Hippocampal formation (tissue), 2 donors: ENCODE measurements at places on chromosomes 4 and X.
A peak's percentile ranks its signal among the peaks of the same experiment; 100 is the strongest.

GRCh38 chr4:89837993-89838390, 1.0 kb upstream of the SNCA start:
- DNase-seq, result peak; percentile 42

GRCh38 chrX:9318213-9318612, 146.6 kb upstream of the TBL1X start:
- no peak for DNase-seq

DNA sequence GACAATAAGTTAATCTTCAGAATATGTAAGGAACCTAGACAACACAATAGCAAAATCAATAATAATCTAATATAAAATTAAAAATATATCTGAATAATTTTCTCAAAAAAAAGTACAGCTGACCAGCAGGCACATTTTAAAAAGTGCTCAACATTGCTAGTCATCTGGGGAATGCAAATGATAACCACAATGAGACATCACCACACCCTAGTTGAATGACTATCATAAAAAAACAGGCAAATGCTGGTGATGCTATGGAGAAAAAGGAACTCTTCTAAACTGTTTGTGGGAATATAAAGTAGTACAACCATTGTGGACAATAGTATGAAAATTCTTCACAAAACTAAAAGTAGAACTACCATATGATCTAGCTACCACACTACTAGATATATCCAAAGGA, 956.9 kb upstream of the NDST4 start:
- DNase-seq, result no peak

DNA sequence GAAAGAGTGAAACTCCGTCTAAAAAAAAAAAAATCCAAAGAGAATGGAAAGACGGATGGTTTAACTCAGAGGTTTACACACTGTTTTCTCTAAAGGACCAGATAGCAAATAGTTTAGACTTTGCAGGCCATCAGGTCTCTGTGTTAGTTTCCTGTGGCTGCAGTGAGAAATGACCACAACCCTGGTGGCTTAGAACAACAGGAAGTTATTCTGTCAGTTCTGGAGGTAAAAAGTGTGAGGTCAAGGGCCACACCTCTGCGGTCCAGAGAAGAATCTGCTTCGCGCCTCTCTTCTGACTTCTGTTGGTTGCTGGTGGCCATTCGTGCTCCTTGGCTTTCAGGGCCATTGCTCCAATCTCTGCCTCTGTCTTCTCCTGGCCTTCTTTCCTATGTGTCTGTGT, 76.9 kb downstream of the TENM3 start:
- DNase-seq, result no peak

GRCh38 chr4:153448003-153448731, 18.0 kb upstream of the TMEM131L start:
- no peak for DNase-seq

DNA sequence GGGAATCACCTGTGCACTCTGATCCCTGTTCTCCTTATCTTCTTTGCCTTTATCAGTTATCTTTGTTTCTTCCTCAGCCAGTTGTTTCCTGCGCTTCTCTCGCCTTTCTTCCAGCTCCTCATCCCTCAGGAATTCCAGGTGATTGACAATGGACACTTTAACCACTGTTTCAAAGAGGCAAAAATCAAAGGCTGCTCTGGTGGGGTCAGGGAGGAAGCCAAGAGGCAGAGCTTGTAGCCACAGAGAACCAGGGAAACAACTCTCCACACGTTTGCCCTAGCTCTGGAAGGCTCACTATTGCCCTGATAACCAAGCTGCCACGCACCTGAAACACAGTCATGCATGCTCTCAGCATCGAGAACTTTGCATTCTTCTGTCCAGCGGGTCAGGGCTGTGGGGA, 124.5 kb upstream of the HSD17B10 start:
- no peak for DNase-seq

DNA sequence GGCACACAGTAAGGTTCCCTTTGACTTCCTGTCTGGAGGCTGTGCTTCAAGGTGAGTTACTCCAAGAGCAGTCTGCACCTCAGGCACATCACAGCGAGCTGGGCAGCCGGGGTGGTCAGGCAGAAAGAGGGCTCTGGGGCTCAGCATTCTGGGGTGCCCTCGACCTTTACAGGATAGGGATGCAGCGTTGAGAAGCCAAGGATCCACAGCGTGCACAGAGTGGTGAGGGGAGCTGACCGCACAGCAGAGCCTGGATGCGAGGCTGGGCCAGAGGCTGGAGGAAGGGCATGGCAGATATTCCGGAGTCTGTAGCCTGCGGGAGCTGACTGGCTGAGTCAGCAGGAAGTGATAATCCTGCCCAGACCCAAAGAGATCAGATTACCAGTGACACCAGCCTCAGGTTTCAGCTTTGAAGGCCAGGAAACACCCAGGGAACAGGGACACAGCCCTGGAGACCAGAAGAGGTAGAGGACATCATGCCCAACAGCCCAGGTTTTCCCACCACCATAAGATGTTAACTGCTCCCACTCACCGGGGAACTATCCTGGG, 38.4 kb upstream of the PDLIM3 start:
- no peak for DNase-seq

DNA sequence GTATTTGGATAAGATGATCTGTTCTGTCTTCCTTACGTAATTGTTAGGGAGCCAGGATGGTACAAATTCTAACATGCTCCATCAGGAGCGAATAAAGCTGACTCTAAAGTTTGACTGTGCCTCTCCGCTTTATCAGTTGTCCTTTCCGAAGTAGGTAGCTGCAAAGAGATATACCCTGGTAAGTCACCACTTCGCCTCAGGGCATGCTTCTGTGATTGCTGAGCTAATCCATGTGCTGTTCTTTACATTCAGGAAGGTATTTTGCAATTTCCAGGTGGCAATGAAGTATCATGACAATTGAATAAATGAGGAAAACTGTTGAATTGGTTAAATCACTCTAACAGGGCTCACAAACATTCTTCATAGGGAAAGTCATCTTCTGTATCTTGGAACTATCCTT, 38.9 kb downstream of the KIT start:
- no peak for DNase-seq

GRCh38 chrX:67555578-67556203, 11.9 kb downstream of the AR start:
- DNase-seq, result no peak

- no peak for DNase-seq
Observed at GRCh38 chr4:107348188-107349050, 312.3 kb upstream of the DKK2 start.

DNA sequence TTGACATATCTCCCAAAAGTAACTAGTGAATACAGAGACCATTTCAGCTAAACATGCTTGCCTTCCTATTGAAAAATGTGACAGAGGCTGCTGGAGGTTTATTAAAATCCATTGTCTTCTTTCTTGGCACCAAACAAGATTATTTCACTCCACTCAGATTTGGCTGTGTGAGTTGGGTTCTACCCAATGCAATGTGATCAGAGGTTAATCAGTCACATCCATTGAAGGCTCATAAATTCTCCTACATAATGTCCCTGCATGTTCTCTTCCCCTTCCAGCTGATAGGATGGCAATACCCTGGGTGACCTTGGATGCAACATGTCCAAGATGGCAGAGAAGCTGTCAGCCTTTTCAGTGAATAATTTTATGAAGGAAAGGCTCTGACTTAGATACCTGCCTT, 54.5 kb downstream of the TKTL2 start:
- no peak for DNase-seq

- DNase-seq, result no peak
Observed at GRCh38 chrX:114500622-114501021, 83.3 kb upstream of the HTR2C start.

GRCh38 chr4:139785356-139785755, 119.7 kb downstream of the MGST2 start:
- peak; percentile 41 for DNase-seq

GRCh38 chr4:98584265-98584664, 74.1 kb downstream of the TSPAN5 start:
- DNase-seq, result no peak

DNA sequence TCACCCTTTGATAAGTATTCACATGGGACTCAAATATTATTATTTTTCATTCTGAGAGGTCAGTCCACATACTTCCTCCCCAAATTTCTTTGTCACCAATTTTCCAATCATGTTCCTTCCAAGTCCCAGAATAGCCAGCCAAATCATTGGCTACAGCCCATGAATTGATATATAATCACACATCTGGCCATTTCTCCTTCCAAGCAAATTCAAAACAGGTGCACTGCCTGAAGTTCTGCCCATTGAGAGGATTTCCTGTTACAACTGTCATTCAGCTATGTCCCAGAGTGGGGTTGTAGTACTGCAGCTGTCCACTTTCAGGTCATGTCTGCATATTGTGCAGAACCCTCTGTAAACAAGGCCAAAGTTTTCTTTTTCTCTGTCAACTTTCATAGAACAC, 347.8 kb downstream of the GRID2 start:
- no peak for DNase-seq

DNA sequence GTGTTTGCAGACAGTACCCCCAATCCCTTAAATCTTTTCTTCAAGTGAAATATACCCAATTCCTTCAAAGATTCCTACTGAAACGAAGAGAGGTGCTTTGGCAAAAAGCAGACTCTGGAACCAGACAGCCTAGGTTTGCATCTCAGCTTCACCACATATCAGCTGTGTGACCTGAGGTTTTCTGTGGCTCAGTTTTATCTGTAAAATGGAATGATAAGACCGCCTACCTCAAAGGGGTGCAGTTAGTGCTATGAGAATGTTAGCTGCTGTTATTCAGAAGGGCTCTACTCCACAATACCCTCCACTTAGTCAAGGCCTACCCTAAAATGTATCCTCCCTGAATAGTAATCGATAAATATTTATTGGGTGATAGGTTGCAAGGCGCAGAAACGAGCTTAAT, 664 bp downstream of the PIR start:
- no peak for DNase-seq

GRCh38 chrX:51484616-51485015, 11.8 kb downstream of the NUDT11 start:
- DNase-seq, result no peak

- DNase-seq, result no peak
Observed at GRCh38 chr4:83855044-83855443, 319.1 kb downstream of the GPAT3 start.

GRCh38 chr4:98267498-98267897, 6.3 kb downstream of the RAP1GDS1 start:
- no peak for DNase-seq

DNA sequence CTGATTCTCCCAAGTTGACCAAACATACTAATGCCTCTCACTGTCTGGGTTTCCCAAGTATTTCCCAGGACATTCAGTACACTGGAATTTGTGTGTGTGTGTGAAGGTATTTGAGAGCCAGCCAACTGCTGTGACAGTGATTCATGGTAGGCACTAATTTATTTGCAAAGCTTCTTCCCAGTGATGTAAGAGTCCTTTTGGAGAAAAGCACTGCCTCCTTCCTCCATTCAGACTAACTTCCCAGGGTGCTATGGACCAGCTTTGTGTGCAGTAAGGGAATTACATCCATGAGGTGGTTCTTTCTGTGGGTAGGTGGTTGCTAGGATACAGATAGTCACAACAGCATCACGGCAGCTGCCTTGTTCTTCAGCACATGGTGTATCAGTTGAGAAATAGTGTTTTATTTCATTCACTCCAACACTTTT, 8.7 kb downstream of the EGF start:
- no peak for DNase-seq

DNA sequence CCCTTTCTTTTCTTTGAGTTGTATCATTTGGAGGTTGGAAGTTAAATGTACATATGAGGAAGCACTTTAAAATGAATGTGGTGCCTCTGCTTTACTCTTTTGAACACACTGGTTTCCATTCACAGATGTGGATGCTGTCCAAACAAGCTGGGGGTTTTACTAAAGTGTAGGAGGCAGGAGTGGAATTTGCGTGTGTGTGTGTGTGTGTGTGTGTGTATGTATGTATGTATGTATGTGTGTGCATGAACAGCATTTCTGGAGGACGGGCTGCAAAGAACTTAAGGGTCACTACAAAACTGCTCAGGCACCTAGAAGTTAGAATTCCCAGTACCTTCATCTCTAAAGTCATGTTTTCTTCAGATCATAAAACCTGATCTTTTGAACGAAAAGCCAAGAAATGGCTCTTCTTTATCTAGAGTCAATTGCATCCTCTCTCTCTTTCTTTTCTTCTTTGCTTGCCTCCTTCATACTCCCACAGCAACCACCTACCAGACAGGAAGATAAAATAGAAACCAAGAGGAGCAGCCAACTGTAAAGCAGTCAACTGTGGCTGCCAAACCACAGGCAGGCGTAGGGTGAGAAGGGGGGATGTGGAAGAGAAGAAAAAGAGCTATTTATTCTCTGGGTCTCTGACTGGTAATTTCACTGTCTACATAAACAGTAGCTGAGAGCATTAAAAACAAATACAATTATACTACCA, 177.0 kb upstream of the RASGEF1B start:
- no peak for DNase-seq

GRCh38 chrX:152988536-152989291, 5.2 kb downstream of the PNMA5 start:
- peak; percentile 4 for DNase-seq

GRCh38 chr4:22427675-22428074, 88.2 kb downstream of the ADGRA3 start:
- no peak for DNase-seq

DNA sequence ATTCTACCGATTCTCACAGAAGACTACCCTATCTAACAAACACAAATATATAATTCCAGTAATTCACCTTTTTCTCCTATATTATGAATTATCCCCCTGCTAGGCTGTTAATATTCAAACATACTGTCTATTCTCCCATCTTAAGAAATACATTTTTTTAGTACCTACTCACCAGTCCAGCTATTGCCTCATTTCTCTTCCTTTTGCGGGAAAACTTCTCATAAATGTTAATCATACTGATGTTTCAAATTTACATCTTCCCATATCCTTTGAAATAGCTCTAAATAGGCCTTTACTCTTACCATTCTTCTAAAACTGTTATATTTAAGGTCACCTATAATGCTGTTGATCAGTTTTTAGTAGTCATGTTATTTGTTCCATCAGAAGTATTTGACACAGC, 759.1 kb upstream of the SLIT2 start:
- no peak for DNase-seq

DNA sequence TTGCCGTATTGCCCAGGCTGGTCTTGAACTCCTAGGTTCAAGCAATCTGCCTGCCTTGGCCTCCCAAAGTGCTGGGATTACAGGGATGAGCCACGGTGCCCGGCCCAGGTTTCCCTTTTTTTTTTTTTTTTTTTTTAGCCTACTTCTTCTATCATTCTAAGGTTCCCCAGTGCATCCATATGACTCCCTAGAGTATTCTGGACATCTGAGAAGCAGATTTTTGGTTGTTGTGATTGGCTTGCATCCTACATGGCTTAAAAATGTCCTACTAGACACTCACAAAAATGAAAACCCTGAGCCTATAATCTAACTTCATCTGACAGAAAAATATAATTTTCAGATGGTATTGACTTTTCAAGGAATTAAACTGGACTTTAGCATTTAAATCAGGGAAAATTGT, 41.7 kb downstream of the SMIM14 start:
- DNase-seq, result no peak

- no peak for DNase-seq
Observed at GRCh38 chr4:13322681-13323101, 161.4 kb downstream of the RAB28 start.

GRCh38 chr4:177558995-177559394, 116.8 kb upstream of the AGA start:
- DNase-seq, result no peak

DNA sequence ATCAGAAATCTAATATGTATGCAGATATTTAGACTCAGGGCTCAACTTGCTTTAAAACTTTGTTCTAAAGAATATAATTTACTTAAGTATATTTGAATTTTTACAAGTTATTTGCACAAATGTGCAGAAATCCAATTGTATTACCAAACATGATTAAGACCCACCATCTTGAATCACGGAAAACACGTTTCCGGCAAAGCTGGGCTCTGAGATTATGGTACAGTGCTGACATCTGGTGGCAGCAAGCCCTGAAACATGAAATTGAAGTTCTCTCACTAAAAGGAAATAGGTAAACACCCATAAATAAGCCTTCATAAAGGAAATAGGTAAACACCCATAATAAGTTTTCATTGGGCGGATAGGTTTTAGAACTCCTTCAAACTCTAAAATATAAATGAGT, 98.3 kb upstream of the MAOA start:
- DNase-seq, result peak; percentile 42
